Cardiac atrium fibroblast (primary cell): ENCODE measurements at places on chromosomes 5 and 9. TPM values are rescaled to one million over a fixed set of nuclear protein-coding genes. Genes with fewer than 3 reads are reported as not detected.

Gene LCN2
- total RNA-seq, result not detected in 2 replicates

Gene SLC34A3
- total RNA-seq, result not detected in 2 replicates

Gene ANKRD18B
- not detected in 2 replicates for total RNA-seq

Gene RAB3C
- not detected in 2 replicates for total RNA-seq

Gene GDA
- not detected in 2 replicates for total RNA-seq

Gene CLPTM1L
- 90.1 and 181 TPM in 2 replicates for total RNA-seq

Gene MARCOL
- total RNA-seq, result not detected in 2 replicates

Gene FRRS1L
- 0.16 TPM in 1 of 2 replicates, not detected in the other for total RNA-seq
